ENCODE measurements at places on chromosomes 4 and X. TPM values are rescaled to one million over a fixed set of nuclear protein-coding genes. Genes with fewer than 3 reads are reported as not detected.
A peak's percentile ranks its signal among the peaks of the same experiment; 100 is the strongest.

DNA sequence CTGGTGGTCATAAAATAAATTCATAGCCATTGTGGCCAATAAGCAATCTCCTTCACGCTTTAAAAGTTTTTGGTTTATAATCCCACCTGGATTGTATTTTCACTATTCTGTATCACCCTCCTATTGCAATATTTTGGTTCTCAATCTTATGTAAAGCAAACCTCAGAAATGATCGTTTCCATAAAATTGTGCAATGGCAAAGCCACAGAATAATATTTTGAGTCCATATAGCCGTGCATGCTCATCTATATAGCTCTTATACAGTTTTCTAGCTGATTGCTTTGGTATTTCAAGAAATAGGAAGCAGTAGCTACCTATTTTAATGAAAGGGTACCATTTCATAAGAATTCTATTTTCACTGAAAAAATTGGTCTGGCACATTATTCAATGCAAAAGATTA is 10.0 kb upstream of the HAND2 start:
- DNase-seq = no peak

DNA sequence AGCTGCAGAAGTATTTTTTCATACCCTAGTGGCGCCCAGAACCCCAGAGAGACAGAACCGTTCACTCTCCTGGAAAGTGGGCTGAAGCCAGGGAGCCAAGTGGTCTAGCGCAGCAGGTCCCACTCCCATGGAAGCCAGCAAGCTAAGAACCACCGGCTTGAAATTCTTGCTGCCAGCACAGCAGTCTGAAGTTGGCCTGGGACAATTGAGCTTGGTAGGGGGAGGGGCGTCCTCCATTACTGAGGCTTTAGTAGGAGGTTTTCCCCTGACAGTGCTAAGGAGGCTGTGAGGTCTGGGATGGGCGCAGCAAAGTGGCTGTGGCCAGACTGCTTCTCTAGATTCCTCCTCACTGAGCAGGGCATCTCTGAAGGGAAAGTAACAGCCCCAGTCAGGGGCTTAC is 84.5 kb upstream of the ATXN3L start:
- DNase-seq = no peak

GRCh38 chr4:186200516-186200915 is 9.1 kb downstream of the CYP4V2 start:
- no peak for DNase-seq

Gene PAGE5
- polyA plus RNA-seq = not detected

DNA sequence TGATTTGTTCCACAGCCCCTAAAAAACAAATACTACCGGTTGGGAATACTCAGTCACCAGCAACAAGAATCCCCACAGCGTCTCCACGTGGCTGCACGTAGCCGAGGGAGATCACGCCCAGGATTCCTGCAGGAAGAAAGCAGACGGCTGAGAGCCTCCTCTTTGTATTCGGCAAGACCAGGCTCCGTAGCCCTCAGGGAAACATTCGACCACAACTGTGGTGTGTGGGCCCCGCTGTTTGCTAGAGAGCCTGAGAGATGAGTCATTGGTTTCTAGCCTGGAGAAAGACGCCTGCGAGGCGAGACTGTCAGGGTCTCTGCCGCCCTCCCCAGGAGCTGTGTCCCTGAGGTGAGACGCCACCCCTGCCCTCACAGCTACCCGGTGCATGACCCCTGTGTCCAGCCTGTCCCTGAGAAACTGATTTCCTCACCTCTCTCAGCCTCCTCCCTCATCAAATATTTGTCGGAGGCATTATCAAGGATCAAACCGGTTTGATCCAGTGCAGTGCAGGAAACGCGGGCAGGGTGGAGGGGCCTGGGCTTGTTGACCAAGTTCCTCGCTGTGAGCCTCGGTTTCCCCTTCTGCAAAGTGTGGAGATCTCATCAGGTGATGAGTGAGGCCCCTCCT is 4.7 kb upstream of the S100P start:
- no peak for DNase-seq

DNA sequence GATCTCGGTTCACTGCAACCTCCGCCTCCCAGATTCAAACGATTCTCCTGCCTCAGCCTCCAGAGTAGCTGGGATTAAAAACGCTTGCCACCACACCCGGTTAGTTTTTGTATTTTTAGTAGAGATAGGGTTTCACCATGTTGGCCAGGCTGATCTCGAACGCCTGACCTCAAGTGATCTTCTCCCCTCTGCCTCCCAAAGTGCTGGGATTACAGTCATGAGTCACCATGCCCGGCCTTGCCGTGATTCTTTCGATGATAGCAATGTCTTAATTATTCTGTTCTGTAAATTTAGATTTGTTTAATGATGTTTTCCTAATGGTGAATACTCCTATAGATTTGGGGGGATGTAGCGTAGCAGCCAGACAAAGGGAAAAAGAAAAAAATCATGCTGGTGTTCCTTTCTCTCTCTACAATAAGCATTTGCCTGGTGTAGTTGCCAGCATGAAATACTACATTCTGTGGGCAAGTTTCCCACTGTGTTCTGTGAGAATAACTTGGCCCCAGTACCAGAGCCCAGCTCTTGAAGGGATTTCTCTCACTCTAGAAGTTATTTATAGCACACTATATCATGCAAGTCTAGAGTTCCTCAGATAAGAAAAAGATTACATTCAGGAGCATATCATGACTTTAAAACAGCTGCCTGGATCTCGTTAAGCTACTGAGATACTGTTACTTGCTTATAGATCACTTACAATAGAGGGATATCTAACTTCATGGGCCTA is 15.4 kb downstream of the NIPAL1 start:
- peak; percentile 38 for DNase-seq

DNA sequence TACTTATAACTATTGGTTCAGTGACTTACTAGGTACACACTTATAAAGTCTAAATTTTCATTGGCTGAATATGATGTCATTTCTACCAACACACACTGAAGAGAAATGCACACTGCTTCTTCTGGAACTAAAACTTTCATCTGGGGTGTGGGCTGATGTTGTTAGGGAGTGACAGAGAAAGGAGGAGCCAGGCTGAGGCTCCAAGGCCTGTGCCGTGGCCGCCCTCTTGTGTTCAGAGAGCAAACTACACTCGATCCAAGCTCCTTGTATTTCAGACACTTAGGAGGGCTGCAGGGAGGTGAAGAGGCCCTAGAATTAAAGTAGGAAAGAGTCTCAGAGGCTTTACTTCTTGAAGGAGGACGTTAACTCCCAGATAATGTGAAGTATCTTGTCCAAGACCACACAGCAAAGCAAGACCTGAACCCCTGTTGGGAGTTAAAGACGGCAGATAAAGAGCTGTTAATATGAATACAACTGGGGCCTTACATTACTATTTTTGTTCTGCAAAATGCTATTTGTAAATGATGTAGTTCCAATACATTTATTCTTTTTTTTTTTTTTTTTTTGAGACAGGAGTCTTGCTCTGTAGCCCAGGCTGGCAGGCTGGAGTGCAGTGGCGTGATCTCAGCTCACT is 137.5 kb downstream of the AFAP1 start:
- peak; percentile 80 for DNase-seq

Gene POLN
- polyA plus RNA-seq = 4.2 TPM
